Endothelial cell (in vitro differentiated cells): ENCODE measurements at places on chromosomes 12 and 14. TPM values are rescaled to one million over a fixed set of nuclear protein-coding genes. Genes with fewer than 3 reads are reported as not detected.

Gene MDGA2
- 8.1 TPM for total RNA-seq

Gene OTX2
- total RNA-seq: 12.0 TPM

Gene OAS2
- 0.41 TPM for total RNA-seq

Gene RIPK3
- total RNA-seq: 2.6 TPM

Gene TBX3
- 0.41 TPM for total RNA-seq

Gene VRTN
- total RNA-seq: 4.3 TPM

Gene VCPKMT
- 8.1 TPM for total RNA-seq

Gene MANSC4
- not detected for total RNA-seq

Gene GARIN6
- total RNA-seq: not detected

Gene ACADS
- 5.6 TPM for total RNA-seq

Gene MORN3
- total RNA-seq: 1.2 TPM

Gene SYCP3
- not detected for total RNA-seq

DNA sequence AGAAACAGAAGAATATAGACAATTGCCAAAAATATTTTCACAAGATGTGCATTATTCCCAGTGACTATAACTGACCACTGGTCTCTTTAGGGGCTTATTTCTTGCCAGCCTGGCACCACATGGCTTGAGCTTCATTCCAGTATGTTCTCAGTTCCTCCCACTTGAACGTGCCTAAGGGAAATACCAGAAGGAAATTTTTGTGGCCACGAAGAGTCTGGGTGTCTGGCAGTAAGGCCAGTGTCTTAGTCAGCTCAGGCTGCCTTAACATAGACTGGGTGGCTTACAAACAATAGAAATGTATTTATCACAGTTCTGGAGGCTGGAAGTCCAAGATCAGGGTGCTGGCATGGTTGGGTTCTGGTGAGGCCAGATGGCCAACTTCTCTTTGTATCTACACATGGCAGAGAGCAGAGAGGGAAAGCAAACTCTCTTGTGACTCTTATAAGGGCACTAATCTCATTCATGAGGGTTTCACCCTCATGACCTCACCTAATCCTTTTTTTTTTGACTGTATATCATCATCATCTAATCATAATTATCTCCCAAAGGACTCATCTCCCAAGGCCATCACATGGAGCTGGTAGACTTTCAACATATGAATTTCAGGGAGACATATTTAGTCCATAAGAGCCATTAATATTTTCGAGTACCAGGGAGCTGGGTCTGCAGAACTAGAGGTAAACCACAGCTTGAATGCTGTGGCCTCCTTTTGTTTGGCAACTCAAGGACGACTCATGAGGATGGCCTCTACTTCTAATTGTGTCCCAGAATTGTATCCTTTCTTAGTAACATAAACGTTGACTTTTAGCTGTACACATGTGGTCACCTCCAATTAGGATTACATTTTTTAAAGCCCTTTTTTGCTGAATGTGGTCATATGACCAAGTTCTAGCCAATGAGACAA, 5.1 kb upstream of the SMOC1 start:
- DNase-seq: no peak
- no peaks in the 10 kb centered on the region for H3K36me3 ChIP-seq
- no peak overlapping the region for H3K4me3 ChIP-seq
- peaks cover 3% of the 10 kb centered on the region for H3K27me3 ChIP-seq
- peaks cover 3% of the 10 kb centered on the region for H3K4me1 ChIP-seq
- H3K27ac ChIP-seq: no peak overlapping the region

DNA sequence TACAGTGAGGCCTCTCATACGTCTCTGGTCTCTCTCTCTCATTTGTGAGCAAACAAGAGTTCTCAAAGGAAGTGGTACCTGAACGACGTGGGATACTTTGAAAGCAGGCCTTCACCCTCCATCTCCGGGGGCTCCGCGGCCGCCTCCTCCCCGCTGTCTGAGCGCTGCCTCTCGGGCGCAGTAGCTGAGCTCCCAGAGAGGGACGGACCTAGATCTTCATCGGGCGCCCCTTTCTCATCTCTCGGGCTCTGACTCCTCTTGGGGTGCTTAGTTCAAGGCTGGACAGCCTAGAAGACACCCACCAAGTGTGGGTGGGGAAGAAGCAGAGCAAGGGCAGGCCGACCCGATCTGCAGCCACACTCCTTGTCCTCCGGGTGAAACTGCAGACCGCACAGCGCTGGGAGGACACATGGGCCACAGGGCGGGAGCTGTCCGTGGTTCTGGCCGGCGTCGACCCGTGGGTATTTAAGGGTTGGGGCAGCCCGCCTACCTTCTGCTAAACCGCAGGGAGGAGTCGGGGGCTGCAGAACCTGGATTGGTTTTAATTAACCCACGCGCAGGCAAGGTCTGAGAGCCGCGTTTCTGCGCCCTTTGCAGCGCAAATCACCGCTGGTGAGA, 92.7 kb downstream of the PAH start:
- H3K27ac ChIP-seq: no peak overlapping the region
- peaks cover 4% of the 10 kb centered on the region for H3K4me1 ChIP-seq
- peaks cover 4% of the 10 kb centered on the region for H3K27me3 ChIP-seq
- no peak overlapping the region for H3K4me3 ChIP-seq

- no peaks in the 10 kb centered on the region for H3K4me1 ChIP-seq
- no peak overlapping the region for H3K27ac ChIP-seq
- H3K36me3 ChIP-seq: no peaks in the 10 kb centered on the region
- H3K4me3 ChIP-seq: no peak overlapping the region
- H3K27me3 ChIP-seq: no peaks in the 10 kb centered on the region
These were observed 63.4 kb downstream of the ASCL1 start for GRCh38 chr12:103020839-103021238.

DNA sequence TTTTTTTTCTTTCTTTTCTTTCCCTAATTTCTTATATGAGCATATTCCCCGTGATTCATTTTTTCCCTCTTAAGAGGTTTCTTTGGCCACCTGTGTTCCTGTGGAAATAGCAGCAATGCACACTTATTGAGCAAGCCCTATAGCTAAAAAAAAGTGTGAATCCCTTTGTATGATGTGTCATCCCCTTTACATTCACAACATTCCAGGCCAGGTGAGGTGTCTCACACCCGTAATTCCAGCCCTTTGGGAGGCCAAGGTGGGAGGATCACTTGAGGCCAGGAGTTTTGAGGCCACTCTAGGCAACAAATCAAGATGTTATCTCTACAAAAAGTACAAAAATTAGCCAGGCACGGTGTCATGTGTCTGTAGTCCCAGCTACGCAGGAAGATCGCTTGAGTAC, 700.4 kb upstream of the TBX3 start:
- no peaks in the 10 kb centered on the region for H3K36me3 ChIP-seq
- H3K27ac ChIP-seq: no peak overlapping the region
- peaks cover 3% of the 10 kb centered on the region for H3K27me3 ChIP-seq
- no peak overlapping the region for H3K4me3 ChIP-seq
- no peak for DNase-seq
- H3K4me1 ChIP-seq: peaks cover 5% of the 10 kb centered on the region

- no peaks in the 10 kb centered on the region for H3K36me3 ChIP-seq
- no peak for DNase-seq
- H3K4me1 ChIP-seq: peaks cover 42% of the 10 kb centered on the region
- peaks cover 2% of the 10 kb centered on the region for H3K27me3 ChIP-seq
- peak overlapping the region; percentile 36 for H3K27ac ChIP-seq
- no peak overlapping the region for H3K4me3 ChIP-seq
These were observed 213.5 kb upstream of the KRR1 start for GRCh38 chr12:75724928-75725312.

DNA sequence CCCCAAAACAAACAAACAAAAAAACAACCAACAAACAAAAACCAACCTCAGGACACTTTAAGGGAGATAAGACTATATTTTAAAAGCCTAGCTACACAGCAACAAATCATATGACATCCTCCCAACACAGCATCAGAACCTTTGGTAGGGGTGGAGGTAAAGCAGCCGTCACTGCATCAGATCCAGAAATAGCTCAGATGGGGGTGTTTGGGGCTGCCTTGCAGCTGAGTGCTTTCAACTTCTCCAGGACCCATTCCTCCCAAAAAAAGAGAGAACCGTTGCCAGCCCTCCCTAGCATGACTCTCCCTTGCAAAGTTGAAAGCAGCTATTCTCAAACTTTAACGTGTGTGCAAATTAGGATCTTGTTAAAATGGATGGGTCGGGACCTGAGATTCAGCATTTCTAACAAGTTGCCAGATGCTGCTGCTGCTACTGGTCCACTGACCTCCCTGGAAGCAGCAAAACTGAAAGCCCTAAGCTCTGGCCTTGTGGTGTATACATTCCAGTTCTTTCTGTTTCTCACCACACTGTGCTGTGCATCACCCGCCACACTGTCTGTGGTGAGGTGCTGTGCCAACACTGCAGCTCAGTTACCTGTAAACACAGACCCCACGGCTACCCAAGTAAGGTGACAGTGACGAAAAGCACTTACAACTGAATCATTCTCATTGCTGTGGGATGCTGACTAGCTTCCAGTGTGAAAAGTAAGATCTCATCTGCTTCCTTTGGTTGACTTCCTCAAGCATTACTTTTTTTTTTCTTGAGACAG, 54.0 kb downstream of the SLC38A1 start:
- H3K27me3 ChIP-seq: peaks cover 3% of the 10 kb centered on the region
- H3K27ac ChIP-seq: no peak overlapping the region
- no peak overlapping the region for H3K4me3 ChIP-seq
- H3K36me3 ChIP-seq: peaks cover 32% of the 10 kb centered on the region
- H3K4me1 ChIP-seq: peaks cover 42% of the 10 kb centered on the region

GRCh38 chr14:29709490-29709889, 218.2 kb downstream of the PRKD1 start:
- no peaks in the 10 kb centered on the region for H3K4me1 ChIP-seq
- H3K27ac ChIP-seq: no peak overlapping the region
- no peaks in the 10 kb centered on the region for H3K36me3 ChIP-seq
- DNase-seq: no peak

GRCh38 chr14:77043177-77043983, 14.9 kb upstream of the IRF2BPL start:
- no peak overlapping the region for H3K4me3 ChIP-seq
- H3K4me1 ChIP-seq: peaks cover 51% of the 10 kb centered on the region
- H3K36me3 ChIP-seq: no peaks in the 10 kb centered on the region

DNA sequence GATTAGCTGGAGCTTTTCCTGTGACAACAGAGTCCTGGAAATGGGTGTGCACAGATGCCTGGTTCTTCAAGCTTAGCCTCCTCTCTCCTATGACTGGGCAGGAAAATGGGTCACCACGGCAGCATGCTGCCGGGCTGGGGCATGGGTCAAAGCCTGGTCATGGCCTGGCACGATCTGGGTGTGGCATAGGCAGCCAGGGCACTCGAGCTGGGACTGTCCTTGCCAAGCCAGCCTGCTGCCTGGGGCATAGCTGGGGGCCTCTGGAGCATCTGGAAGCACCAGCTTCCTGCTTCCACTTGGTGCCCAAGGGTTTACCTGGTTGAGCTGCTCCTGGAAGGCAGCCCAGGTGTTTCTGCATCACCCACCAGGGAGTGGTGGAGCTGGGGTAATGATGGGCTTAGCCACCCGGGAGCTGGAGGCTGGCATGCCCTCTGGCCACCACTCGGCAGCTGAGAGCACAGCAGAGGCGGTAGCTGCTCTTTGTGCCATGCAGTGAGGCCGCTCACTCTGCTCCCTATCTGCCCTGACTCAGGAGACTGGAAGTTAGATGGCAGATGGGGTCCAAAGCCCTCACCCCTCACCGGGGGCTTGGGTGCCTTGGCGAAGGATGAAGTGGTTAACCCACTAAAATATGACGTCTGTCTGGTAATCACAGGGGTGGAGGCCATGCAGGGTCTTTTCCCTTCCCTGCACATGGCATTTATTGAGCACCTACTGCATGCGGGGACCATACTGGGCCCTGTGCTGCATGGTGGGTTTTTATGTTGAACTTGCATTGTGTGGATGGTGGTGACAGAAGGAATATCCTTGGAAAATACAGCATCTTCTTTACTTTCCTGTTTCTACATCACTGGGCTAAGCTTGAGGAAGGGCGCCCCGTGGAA, 1.7 kb downstream of the OTUB2 start:
- H3K4me1 ChIP-seq: peaks cover 8% of the 10 kb centered on the region
- DNase-seq: no peak
- H3K27me3 ChIP-seq: peaks cover 7% of the 10 kb centered on the region
- no peak overlapping the region for H3K27ac ChIP-seq
- H3K36me3 ChIP-seq: no peaks in the 10 kb centered on the region

- peaks cover 2% of the 10 kb centered on the region for H3K27me3 ChIP-seq
- no peaks in the 10 kb centered on the region for H3K36me3 ChIP-seq
- no peaks in the 10 kb centered on the region for H3K4me1 ChIP-seq
- no peak for DNase-seq
These were observed 64.6 kb downstream of the C14orf132 start for GRCh38 chr14:96103560-96104460.

DNA sequence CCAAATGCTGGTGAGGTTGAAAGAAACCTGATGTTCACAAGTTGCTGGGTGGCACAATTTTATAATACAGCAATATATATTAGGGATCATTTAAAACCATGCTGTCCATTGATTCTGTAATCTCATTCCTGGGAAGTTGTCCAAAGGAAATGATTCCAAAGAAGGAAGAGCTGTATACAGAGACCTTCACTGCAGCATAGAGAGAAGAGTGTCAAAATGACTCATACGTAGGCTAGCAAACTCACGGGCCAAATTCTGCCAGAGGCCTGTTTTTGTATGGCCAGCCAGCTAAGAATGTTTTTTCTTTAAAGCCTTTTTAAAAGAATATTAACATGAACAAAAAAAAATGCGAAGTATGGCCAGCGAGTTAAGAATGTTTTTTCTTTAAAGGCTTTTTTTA, 69.2 kb upstream of the MED13L start:
- no peaks in the 10 kb centered on the region for H3K36me3 ChIP-seq
- H3K4me1 ChIP-seq: peaks cover 3% of the 10 kb centered on the region
- H3K27ac ChIP-seq: no peak overlapping the region
- H3K4me3 ChIP-seq: no peak overlapping the region
- peaks cover 6% of the 10 kb centered on the region for H3K27me3 ChIP-seq
- DNase-seq: no peak

DNA sequence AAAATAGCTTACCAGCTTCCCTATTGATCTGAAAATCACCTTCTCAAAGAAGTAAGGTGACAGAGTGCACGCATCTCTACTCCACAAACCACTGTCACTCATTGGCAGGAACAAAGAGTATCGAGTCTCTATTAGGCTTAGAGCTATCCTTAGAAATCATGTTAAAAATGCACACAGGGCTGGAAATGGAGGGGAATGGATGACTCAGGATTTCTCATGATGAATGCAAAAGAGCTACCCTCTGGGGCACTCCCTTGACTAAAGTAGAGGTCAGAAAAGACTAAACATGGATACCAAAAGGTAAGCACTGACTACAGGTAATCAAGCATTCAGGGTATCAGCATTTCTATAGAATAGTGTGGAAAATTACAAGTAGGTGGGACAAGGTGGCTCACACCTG, 96.1 kb upstream of the ANO4 start:
- no peak for DNase-seq
- no peak overlapping the region for H3K4me3 ChIP-seq
- H3K27ac ChIP-seq: no peak overlapping the region
- no peaks in the 10 kb centered on the region for H3K4me1 ChIP-seq

DNA sequence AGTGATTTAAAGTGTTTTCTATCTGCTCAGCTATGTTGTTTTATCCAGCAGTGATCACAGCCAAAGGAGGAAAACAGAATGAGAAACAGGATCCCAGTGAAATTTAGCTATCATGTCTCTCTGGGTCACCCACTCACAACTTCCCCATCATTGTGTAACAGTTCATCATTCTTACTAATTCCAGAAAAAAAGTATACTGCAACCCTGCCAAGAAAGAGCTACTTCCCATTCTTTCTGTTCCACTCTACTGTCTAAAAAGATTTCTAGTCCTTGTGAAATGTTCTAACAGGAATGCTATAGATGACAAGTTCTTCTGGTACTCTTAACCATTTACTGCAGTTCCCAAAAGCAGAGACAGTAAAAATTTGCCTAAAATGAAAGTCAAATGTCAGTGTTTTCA, 39.2 kb upstream of the CD163 start:
- peaks cover 4% of the 10 kb centered on the region for H3K4me1 ChIP-seq
- H3K27me3 ChIP-seq: no peaks in the 10 kb centered on the region
- no peak overlapping the region for H3K4me3 ChIP-seq
